ENCODE measurements at places on chromosomes 5 and 9.

GRCh38 chr9:109001275-109001676, 12.0 kb downstream of the CTNNAL1 start:
- no peak for DNase-seq

DNA sequence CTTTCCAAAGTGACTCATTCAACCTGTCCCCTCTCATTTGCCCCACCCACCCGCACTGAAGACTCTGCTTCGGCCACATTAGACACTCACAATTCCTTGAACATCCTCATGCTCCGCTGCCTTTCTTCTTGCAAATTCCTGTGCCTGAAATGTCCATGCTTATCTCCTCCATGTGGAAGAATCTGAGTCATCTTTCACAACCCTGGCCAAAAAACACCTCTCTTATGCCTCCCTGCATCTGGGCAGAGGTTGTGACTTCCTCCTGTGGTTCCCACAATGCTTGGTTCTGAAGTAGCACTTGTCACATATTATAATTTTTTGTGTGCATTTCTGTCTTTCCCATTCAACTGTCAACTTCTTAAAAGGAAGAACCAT, 238.6 kb downstream of the ENC1 start:
- DNase-seq = no peak

- no peak for DNase-seq
Measured at GRCh38 chr5:124842725-124843595, 96.5 kb upstream of the ZNF608 start.

DNA sequence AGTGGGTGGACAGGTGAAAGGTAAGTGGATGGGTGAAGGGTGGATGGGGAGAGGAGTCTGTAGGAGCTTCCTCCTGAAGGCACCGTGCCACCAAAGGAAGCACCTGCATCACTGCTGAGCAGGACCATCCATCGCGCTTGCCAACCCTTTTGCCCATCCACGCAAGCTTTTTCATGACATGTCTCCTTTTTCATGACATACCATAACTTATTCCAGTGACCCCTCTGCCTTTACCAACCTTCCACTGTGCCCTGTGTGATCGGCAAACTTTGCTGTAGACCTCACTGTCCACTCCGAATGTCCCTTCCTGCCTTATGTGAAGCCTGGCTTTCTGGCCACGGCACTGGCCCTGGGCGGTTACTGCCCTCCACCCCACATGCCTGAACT, 13.4 kb downstream of the FLT4 start:
- no peak for DNase-seq

DNA sequence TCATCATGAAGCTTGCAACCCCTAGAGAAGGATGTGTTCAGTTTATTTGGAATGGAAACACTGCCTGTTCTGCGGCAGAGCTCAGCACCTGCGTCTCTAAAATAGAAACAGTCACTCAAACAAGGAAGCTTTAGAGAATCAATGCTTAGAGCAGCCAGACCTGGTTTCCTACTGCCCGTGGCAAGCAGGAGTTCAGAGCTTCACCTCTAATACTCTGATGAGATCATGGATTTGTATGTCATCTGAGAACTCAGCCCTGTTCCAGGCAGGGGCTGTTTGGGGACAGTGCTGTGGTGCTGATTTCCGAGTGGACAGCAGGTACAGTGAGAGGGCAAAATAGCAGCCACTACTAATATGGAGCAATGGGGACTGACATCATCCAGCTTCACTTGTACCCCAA, 236.0 kb upstream of the IRX1 start:
- DNase-seq = no peak

DNA sequence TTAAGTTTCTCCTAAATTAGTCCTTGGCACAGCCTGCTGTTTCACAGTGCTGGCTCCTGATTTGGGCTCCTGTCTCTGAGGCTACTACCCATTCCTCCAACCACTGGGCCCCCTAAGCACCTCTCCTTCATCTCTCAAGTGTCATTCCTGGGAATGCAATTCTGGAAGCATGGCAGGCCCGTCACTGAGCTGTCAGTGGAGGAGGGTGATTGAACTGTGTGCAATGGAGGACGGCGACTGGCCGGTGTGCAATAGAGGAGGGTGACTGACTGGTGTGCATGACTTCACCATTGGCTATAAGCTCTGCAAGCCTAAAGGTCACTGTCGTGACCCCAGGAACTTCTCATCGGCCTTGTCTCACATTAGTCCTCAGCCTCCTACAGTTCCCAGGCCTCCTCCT, 12.4 kb upstream of the IL17B start:
- no peak for DNase-seq

GRCh38 chr9:128163523-128164306, 3.6 kb downstream of the BBLN start:
- no peak for DNase-seq

GRCh38 chr5:143932584-143932983, 120.6 kb downstream of the HMHB1 start:
- no peak for DNase-seq
